A549 treated with ZK216348 at 1 μM for 4 hours (cell line): ENCODE measurements at places on chromosomes 2 and 18. TPM values are rescaled to one million over a fixed set of nuclear protein-coding genes. Genes with fewer than 3 reads are reported as not detected.

The MAPK4 gene
- total RNA-seq = 0.08 to 0.18 TPM (median 0.14 TPM) in 5 replicates

The GPR75 gene
- 1.5 to 2.3 TPM (median 1.9 TPM) in 5 replicates for total RNA-seq

The SCTR gene
- total RNA-seq = not detected in 5 replicates

The STPG4 gene
- not detected in 5 replicates for total RNA-seq

The HSBP1L1 gene
- total RNA-seq = 11.3 to 15.3 TPM (median 12.7 TPM) in 5 replicates

The CIAO1 gene
- total RNA-seq = 54.5 to 92.9 TPM (median 87.8 TPM) in 5 replicates

The TLX2 gene
- total RNA-seq = 0.15 to 0.74 TPM (median 0.21 TPM) in 5 replicates

The TCF23 gene
- total RNA-seq = not detected in 5 replicates

The NCKAP1 gene
- total RNA-seq = 72.7 to 111 TPM (median 93.6 TPM) in 5 replicates

The EIPR1 gene
- total RNA-seq = 36.7 to 41.7 TPM (median 40.6 TPM) in 5 replicates

The PROC gene
- 2.9 to 6.0 TPM (median 4.3 TPM) in 5 replicates for total RNA-seq

The LRRC30 gene
- not detected in 5 replicates for total RNA-seq

The ADGRF3 gene
- 0.10 to 0.52 TPM in 2 of 5 replicates, not detected in the others for total RNA-seq

The MALT1 gene
- 6.8 to 12.1 TPM (median 11.1 TPM) in 5 replicates for total RNA-seq

The FMNL2 gene
- total RNA-seq = 19.0 to 32.7 TPM (median 30.5 TPM) in 5 replicates

The ALPG gene
- 0.20 to 0.38 TPM (median 0.22 TPM) in 4 of 5 replicates, not detected in the other for total RNA-seq

The ITGA4 gene
- total RNA-seq = 1.1 to 2.7 TPM (median 2.3 TPM) in 5 replicates

The HYCC2 gene
- 3.2 to 6.0 TPM (median 3.8 TPM) in 5 replicates for total RNA-seq

The ITPRIPL1 gene
- not detected in 5 replicates for total RNA-seq
